NCI-H1105 treated with DMSO at 0.1 percent for 48 hours (cell line): ENCODE measurements at places on chromosomes 2 and 18.
A peak's percentile ranks its signal among the peaks of the same experiment; 100 is the strongest.

DNA sequence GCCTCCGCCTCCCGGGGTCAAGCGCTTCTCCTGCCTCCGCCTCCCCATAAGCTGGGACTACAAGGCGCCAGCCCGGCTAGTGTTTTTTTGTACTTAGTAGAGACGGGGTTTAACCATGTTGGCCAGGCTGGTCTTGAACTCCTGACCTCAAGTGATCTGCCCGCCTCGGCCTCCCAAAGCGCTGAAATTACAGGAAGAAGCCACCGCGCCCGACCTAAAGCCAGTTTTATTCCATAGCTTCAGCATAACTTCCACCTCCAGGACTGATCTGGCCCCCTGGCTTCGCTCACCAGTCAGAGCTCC, 783 bp upstream of the TXNL4A start:
- DNase-seq: no peak

DNA sequence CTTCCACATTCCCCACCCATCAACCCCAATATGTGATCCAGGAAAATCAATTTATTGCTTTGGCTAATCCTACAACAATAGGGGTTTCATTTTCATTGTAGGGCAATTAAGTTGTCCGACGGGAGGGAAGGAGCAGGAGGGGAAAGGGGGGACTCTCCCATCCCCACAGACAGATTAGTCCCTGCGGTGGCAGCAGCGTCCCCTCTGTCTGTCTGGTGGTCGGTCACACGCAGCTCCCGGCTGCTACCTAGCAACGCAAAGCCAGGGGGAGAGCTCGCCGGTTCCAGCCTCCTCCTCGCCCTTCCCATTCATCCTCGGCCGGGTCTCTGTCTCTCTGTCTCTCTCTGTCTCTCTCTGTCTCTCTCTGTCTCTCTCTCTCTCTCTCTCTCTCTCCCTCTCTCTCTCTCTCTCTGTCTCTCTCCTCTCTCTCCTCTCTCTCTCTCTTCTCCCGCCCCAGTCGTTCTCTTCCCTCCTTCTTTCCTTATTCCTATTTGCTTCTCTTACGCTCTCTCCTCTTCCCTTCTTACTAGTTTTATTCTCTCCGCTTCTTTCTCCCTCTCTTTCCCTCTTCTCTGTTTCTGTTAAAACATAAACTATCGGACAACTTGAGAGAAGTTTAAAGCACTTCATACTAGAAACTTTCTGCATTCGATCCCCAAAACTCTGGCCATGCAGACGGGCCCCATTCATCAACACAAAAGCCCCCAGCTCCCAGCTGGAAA, 1.2 kb downstream of the LRP2 start:
- DNase-seq: no peak

DNA sequence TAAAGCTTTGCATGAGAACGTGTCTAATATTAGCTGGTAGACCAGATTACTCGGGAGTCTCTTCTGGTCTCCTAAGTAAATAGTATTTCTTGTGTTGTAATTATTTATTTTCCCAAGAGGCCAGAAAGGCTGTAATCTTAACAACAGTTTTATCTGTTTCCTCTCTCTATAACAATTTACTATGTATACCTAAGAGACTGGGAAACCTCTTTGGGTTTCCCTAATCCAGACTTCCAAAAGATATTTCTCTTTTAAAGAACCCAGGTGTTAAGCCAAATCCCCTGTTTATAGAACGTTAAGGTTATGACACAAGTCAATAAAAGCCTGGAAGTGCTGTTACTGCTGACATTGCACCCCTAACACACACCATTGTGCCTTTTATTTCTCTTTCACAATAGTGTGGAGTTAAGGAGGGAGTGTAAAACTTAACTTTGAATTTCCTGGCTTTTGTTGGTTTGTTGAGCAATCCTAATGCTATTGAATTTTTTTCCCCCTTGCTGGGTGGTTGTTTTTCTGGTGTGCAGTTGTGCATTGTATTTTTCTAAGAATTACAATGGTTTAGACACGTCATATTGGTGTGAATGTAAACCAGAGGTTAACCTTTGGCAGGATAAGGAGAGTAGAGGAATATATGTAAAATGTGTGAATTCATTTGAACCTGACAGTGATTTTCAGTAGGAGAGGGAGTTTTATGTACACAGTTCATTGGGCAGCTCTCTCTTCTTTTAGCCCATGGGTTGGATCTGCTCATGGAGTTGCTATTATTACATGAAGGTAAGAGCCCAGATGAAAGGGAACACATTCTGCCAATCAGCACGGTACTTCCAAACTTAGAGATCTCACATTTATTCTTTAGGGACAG, 192.8 kb downstream of the MTX2 start:
- DNase-seq: no peak

DNA sequence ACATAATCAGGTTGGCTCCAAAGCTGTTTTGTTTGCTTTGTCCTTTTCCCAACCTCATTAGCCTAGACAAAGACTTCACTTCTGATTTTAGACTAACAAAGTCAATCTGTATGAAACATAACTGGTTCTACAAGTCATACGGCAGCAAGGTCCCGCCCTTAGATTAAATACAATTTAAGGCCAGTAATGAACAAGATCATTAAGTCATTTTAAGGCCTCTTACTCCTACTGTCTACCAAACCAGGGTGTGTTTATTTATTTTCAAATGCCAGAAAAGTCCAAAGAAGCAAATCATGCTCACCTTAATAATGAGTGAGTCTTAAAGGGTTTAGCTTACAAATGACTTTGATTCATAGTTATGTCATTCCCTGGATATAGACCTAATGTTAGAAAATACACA, 148.4 kb upstream of the ACVR2A start:
- peak; percentile 3 for DNase-seq

DNA sequence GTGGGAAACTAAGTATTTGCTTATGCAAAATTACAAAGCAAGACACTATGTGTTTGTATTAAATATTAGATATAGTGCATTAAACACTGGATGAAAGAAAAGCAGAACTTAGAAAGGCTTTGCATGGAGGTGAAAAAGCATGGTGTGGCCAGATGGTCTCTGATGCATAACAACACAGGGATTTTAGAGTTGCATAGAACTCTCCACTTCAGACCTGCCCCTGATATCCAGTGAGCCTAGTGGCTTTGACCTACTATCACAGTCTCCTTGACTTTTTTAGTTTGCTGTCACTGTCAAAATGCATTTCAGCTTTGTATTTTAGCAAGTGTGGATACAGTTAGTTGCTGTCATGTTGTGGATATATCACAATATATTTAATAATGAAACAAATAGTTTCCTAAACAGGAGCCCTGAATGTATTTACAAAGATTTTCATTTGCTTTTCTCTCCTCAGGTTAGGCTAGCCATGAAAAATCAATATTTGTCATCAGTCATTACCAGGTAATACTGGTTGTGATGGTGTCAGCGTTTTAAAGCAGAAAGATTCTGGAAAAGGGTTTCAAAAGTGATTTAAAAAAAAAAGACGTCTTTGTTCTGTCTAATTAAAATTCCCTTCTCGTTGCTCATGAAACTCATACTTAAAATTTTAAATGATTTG, 5.2 kb downstream of the CSRNP3 start:
- DNase-seq: no peak
